ENCODE measurements at places on chromosomes 5 and 9.

DNA sequence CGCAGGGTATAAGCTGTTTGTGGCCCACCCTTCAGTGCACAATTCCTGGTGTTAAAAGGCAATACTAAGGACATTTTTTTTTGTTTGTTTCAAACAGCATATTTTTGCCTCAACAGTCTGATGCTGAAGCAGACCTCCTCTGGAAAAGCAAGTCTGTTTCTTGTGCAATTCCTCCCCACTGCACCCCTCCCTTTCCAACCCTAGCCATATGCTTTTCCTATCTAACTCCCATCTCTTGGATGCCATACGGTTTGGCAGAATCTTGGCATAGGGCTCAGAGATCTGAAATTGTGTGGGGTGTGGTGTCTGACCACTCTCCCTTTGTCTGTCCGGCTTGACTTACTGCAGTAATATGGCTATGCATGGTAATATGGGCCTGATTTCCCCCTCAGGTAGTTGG, 161.6 kb downstream of the TMEM38B start:
- no peak for DNase-seq

DNA sequence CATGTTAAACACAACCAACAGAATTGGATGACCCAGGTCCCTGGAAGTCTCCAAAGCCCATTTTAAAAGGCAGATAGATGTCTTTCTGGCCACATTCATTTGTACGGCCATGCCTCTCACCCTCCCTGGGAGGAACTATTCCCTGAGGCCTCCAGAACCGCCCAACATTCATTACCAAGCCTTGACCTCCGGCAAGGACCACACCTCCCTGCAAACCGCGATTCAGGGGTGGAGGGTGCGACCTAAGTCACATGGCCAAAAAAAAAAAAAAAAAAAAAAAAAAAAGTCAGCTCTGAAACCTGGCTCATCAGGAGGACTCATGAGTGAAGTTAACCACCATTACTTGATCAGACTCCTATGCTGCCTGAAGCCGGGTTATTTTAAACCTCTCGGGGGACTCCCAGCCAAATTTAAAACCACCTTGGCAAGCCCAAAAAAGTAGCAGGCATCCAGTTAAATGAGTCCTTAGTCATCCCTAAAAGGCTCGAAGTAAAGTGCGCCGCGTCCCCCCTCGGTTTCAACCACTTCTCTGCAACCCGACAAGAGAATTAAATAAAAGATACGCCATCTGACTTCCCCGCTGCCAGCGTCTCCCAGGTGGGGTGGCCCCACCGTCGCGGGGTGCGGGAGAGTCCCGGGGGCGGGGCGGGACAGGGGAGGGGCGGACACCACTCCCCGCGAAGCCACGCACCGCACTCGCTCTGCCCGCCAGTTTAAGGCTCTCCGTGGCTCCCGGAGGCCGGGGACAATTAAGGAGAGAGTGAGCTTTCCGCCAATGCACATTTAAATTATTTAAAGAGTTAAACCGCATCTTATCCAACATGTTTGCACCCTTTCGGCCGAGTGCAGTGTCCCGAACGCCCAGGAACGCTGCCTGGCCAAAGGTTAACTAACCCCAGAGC, 2.3 kb downstream of the KLF9 start:
- peak; percentile 83 for DNase-seq

DNA sequence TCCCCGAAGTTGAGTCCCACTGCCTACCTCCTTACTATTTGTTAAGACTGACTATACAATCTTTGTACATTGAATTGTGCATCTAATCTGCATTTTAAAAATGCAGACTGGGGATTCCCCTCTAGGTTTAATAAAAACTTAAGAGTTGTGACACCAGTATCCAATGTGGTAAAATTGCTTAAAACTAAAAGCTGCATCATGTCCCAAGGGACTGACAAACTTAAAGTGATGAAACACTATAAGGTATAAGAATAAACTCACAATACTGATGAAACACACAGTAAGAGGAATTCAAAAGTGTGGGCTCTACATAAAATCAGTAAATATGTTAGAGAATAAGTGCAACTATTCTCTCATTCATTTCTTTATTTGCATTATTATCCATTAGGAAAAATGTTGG, 1905.1 kb downstream of the MAT2B start:
- DNase-seq = no peak

DNA sequence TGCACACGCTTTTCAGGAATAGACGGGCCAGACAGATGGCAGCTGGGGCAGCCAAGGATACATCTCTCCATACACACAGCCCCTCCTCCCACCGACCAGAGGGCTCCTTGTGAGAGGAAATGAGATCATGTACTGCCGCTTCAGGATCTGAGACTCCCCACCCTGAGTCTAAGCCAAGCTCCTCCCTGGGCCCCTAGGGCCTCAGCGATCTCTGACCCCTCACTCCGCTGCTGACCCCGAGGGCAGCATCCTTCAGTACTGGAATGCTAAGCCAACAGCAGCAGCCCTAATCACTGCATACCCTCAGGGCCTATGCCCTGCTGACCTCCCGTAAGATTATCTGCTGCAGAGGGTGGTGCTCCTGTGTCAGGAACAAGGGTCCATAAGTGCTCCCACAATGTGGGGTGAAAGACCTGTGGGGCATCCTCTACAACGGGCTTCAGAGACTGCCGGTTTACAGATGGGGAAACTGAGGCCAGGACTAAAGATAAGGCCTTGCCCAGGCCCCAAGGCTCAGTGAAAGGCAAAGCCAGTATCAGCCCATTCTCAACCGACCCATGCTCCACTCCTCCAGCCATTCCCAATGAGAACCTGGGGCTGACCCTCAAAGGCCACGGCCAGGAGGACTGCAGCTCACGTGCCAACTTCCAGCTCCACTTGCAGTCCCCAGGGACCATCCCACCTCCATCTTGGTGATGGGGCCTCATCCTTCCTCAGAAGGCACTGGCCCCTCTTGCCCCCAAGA, 37.5 kb downstream of the BICD2 start:
- no peak for DNase-seq

GRCh38 chr5:103060424-103060954, 59.4 kb downstream of the GIN1 start:
- no peak for DNase-seq

DNA sequence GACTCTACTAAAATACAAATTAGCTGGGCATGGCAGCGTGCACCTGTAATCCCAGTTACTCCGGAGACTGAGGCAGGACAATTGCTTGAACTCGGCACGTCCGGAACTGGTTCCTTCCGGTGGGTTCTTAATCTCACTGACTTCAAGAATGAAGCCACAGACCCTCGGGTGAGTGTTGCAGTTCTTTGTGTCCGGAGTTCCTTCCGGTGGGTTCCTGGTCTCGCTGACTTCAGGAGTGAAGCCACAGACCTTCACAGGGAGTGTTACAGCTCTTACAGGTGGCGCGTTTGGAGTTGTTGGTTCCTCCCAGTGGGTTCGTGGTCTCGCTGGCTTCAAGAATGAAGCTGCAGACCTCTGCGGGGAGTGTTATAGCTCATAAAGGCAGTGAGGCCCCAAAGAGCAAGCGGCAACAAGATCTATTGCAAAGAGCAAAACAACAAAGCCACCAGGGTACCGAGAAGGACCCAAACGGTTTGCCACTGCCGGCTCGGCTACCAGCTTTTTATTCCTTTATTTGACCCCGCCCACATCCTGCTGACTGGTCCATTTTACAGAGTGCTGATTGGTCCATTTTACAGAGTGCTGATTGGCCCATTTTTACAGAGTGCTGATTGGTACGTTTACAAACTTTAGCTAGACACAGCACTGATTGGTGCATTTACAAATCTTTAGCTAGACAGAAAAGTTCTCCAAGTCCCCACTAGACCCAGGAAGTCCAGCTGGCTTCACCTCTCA, 28.6 kb upstream of the SLC6A19 start:
- no peak for DNase-seq

DNA sequence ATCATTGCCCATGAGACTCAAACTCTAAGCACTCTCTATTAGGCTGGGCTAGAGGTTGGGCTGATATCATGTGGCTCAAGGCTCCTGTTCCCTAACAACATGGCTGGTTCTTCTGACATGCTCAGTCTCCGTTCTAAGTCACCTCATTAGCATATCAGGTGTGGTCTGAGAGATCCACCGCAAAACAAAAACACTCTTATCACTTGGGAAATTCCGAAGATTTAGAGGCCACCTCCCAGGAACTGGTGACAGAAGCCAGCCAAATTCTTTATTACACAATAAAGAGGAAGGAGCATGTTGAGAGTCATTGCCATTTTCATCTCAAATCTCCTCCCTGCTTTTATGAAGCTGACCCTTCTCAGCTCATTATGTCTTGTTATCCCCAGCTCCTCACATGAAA, 107.6 kb downstream of the MSX2 start:
- no peak for DNase-seq

DNA sequence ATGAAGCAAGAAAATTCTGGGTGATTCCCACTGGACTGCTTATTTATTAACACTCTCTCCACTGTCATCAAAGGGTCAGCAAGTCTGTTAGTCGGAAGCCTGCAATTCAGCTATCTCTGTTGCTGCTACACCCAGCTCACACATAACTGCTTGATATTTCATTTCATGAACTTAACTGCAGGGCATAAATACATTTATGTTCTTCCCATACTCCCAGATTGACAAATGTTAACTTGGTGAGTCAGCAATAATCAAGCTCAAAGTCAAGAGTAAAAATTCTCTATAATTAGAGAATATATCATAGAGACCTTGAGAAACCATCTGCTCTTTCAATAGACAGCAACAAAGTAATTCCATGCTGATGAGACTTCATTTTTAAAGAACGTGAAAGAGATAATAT, 198.8 kb downstream of the ADAMTS12 start:
- DNase-seq = no peak

GRCh38 chr9:113807173-113808061, 68.7 kb upstream of the ZNF618 start:
- DNase-seq = peak; percentile 59

GRCh38 chr9:32954642-32955041, 46.8 kb downstream of the APTX start:
- no peak for DNase-seq

DNA sequence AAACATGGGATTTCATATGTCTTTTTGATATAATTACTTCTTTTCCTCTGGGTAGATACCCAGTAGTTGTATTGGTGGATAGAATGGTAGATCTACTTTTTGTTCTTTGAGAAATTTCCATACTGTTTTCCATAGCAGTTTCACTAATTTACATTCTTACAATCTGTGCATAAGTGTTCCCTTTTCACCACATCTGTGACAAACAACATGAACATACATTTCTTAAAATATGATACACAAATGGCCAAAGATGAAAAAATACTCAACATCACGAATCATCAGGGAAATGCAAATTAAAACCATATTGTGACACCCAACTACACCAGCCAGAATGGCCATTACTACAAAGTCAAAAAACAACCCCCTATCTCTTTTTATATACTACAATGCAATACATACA, 1778.5 kb upstream of the ACO1 start:
- no peak for DNase-seq

DNA sequence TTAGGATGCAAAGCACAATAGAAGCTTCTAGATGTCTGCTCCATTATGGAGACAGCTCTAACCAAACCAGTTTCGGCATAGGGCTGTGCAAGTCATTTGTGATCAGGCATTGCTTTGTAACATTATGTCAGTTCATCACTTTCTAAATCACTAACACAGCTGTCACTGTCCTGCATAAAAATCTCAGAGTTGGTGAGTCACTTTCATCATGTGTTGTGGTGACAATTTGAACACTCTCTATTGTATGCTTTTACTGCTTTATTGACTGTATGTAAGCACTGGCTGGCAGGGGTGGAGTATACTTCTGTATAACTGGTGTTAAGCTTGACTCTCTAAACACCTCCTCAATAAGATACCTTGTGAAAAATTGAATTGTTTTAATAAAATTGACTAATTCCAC, 77.9 kb downstream of the SLCO4C1 start:
- no peak for DNase-seq

DNA sequence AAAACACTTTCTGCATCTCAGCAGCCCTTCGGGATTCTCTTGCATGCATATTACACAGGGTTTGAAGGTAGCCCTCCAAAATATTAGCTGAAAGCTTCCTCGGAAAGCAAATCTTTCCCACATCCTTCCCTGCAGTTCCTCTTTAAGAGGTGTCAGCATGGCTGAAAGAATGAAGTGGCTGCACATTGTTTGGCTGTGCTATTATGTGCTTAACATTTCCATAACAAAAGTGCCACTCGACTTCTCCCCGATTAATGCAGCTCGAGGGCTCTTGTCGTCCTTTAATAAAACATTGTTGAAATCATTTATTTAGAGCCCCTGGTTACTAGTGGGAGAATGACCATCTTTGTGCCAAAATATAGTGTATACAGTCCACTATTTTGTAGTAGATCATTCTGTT, 6.5 kb downstream of the GAS1 start:
- DNase-seq = no peak

GRCh38 chr5:101253096-101253495, 350.0 kb upstream of the ST8SIA4 start:
- no peak for DNase-seq

DNA sequence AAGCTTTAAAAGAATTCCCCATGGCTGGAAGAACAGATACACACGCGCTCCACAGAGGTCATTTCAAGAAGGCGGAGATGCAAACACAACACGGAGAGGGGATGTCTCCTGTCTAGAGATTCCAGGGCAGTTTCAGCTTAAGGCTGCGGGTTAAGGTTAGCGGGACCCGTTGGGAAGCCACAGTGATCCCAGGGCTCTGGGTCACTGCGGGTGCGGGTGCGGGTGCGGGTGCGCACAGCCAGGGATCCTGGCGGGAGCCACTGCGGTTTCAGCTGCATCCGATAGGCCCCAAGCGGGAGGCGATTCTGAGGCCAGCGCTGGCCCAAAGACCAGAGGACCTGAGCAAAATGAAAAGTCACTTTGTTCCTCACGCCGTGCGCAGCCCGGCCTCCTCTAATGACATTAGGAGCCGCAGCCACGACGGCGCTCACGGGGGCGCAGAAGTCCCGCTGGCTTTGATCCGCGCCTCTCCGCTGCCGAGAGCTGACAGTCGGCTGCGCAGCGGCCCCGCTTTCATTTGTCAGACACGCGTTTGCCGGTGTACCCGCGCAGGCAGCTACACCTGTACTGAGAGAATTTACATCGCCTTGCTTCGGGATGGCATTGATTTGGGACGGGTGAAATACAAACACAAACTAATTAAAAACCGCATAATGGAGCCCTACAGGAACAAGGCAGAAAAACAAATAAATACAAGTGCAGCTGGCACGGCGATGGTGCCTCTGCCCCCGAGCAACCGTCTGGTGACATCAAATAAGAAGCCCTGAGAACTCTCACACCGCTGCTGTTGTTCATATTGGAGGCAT, 5.3 kb upstream of the IRX1 start:
- DNase-seq = no peak

DNA sequence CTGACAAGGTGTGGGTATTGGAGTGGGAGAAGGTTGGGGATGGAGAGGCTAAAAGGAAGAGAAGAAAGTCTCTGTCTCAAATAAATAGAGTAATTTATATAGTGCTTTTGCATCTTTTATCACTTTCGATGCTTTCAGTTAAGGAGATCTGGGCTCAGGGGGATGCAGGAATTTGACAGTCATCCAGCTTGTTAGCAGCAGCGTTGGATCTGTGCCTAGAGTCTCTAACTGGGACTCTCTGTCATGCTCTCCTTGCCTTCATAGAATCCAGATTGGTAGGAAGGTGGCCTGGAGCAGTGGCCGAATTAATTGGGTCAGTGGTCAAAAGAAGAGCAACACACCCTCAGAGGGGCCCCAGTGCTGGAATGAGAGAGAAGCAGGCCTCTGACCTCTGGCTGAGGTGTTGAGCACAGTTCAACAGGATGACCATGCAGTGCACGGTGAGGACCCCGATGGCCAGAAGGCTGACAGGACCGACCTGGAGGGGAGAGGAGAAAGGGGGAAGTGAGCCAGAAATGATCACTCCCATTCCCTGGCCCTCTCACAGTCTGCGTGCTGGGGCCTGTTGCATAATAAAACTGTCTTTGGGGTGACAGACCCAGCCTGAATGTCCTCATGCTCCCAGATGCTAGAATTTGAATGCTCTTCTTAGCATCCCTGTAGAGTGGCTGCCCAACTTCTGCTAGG, 7.6 kb downstream of the SLC36A3 start:
- DNase-seq = no peak
